ENCODE measurements at places on chromosomes 2 and 18.
A peak's percentile ranks its signal among the peaks of the same experiment; 100 is the strongest.

DNA sequence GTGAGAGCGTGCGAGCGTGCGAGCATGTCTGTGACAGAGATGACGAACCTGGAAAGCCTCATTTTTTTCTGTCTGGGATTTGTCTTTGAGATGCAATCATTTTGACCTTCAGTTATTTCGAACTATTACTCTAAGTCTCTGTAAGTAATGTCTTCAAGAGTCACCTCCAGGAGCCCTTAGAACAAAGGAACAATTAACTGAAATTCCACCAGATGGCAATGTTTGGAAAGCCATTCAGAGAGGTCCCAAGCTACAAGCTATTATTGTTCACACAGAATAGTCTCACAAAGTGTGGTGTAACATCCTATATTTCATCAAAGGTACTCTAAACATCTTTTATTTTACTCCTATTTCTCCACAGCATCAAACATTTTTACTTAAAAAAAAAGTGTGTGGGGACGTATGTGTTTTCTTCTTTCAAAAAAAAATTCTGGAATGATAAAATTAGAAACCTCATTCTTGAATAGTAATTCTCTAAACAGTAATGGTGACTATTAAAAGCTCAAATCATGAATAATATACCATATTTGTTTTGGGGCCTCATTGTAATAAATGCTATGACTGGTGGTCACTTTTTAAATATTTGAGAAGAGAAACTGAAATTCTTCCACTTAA lies 35.1 kb upstream of the MAPRE2 start:
- peak; percentile 71 for DNase-seq

DNA sequence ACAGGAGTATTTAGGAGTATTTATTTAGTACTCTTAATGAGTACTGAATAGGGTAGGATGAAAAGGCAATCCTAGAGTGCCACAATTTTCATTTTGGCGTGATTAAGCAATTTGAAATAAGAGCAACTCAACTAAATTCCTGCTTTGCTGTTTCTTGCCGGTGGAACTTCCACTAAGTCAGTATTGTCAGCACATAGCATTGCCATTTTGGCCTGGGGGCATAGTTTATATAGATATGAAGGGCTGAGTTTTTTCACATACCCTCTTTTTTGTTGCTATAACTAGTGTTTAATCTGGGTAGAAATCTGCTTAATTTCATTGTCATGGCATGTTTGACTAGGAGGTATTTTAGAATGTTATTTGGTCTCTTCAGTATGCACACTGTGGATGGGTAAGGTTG lies 1.9 kb downstream of the GTF2A1L start:
- DNase-seq: no peak

DNA sequence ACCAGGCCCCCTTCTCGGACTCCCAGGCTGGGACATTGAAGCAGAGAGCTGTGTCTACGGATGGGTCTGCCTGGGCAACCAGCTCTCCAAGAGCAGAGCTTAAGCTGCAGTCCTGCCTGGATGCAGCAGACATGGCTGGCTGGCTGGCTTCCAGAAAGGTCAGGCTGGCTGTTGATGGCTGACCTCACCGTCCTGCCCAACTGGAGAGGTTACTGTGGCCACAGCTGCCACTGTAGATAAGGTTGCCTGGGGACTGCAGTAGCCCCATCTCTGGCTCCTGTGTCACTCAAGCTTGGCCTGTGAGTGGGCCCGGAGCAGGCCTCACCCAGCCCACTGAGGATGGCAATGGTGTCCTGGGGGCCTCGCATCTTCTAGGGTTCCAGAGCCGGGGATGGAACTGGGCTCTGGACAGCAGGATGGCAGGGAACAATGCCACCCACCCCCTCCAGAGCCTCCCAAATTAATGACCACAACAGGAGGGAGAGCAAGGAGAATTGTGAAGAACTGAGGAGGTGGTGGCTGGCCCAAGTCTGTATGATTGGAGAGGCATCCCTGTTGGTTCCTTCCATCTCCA lies 37.0 kb upstream of the FOSL2 start:
- no peak for DNase-seq

DNA sequence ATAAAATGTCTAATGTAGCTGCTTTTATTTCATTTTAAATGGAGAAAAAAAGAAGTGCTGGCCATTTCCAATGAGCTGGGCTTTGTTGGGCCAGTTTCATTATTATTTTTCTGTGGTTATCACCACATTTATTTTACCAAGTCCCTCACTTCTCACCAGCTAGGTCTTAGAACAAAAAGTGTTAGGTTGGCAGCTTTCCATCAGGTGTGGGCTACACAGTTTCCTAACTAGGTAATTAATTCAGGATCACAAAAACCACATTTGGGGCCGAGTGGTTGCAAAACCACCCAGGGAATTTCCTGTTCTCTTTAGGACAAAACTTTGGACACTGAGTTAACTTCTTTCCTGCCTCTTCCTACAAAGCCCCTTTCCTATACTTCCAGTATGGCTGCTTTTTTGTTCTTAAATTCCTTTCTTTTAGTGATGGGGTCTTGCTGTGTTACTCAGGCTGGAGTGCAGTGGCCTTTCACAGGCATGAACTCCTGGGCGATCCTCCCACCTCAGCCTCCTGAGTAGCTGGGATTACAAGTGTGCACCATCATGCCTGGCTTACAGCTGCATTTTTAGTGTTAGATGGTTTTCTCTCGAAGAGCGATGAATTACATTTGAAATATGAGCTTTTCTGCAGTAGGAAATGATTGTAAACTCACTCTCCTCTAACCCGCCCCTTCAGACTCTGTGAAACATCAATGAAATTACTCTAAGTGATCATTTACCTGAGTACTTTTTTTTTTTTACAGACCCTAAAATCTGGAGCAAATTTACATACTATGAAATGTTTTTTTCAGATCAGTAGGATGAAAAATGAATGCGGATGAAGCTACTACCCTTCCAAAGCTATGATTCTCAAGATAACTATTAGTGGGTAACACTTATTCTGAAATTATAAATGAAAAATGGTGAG lies 2.6 kb upstream of the ZFP36L2 start:
- DNase-seq: peak; percentile 37

DNA sequence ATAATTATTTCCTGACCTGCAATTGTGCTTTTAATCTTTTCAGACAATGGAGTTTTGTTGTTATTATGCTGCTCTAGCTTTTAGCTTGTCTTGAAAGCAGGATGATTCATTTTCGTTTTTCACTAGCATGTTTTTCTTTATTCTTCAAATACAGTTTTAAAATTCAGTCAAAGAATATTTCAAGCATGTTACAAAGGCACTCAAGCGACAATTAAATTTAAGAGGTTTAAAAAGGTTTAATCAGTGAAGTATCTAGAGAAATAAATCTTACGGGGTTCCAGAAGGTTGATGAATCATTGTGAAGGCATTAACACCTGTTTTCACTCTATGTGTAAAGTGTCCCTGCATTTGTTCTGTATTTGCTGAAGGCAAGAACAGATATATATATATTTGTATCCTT lies 390.7 kb upstream of the TMEFF2 start:
- no peak for DNase-seq

DNA sequence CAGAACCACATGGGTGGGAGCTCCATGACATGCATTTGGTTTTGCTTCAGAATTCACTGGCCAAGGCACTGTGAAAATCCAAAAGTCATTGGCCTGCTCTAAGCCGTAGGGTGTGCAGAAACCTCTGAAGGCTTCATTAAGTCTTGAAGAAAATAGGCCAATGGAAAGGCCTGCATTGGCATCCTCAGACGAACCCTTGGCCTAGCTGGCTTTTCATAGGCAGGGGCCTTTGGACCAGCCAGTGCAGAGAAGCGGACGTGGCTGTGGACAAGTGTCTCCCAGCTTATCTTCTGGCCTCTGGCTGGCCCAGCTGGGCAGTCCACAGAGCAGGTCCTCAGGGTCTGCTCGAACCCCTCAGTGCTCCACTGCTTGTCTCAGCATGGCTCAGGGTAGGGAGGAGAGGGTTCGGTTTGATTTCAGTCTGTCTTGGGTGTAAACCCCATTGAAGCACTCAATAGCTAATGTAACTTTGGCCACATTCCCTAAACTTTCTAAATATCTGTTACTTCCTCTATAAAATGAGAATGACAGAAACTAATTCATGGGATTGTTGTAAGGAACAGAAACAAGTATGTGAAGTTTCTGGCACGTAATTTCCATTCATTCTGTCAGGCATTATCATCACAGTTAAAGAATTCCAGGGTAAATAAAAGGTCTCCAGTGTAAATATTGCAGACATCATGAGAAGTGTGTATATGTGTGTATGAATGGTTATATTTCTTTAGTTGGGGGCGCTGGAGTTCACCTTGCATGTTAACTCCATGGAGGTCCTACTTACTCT lies 125.5 kb downstream of the TFCP2L1 start:
- no peak for DNase-seq

GRCh38 chr2:10599089-10599488 lies 90.7 kb downstream of the NOL10 start:
- DNase-seq: no peak

DNA sequence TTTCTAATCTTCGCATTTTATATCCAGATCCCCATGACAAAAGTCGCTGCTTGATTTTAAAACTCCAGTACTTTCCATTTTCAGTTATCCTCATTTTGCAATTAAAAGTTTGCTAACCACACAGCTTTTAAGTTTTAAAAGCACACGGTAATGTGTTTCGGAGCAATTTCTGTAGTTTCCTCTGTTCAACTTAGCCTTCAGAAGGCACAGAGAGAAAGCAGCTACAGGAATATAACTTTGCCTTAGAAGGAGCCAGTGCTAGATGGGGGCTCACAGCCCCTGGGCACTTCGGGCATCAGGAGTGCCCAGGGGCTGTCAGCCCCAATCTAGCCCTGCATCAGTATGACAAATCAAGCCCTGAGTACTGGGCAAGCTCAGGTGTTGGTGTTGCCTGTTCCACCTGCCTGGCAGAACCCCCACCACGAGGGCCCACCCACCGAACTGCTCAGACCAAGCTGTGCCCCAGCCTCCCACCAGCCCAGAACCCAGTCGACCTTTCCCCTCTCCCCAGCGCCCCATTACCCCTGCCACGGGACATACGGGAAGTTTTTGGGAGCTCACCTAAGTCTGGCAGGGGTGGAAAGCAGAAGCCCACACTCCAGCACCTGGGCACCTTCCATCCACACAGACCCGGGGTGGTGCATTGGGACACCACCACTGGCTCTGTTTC lies 47.3 kb downstream of the TRABD2A start:
- no peak for DNase-seq

DNA sequence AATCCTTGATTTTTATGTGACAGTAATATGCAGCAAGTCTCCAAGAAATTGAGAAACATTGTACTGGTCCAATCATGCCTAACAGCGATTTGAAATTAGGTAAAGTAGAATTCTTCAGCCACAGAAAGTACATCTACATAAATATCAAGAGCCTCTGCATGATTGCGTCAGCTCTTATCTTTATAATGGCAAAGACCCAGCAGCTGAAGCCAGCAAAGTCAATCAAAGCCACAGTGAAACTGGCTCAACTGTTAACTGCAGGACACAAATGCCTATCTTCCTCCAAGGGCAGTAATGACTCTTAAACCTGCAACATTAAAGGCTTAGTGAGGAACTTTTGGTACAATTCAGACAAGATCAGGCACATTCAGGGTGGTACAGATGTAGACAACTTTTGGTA lies 102.5 kb downstream of the BARD1 start:
- peak; percentile 1 for DNase-seq

DNA sequence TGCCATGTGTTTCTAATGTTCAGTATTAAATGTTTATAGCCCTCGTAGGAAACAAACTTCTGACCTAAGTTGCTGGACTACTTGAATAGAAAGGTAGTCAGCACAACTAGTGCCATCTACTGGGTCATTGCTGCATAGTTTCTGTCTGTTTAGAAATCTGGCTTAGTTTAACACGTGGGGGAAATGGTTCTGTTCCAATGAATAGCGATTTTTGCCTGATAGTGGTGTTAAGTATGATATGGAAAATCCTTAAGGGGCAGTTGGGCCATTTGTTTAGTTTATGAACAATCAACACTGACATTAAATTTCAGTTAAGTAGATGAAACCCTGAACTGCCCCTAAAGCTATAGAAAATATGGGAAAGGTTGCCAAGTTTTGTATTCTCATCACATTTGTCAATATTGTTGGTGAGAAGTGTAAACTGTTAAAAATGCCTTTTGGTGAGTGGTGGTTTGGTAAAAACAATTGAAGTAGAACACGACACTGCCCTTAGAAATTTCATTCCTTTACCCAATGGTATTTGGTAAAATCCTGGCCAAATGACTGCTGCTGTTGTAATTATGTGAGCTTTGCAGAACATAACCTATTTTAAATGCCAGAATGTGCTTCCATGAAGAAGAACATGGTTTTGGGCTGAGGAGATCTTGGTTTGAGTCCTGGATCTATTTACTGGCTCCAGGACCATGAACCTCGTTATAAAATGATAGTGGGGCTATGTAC lies 13.2 kb downstream of the NABP1 start:
- DNase-seq: peak; percentile 85

DNA sequence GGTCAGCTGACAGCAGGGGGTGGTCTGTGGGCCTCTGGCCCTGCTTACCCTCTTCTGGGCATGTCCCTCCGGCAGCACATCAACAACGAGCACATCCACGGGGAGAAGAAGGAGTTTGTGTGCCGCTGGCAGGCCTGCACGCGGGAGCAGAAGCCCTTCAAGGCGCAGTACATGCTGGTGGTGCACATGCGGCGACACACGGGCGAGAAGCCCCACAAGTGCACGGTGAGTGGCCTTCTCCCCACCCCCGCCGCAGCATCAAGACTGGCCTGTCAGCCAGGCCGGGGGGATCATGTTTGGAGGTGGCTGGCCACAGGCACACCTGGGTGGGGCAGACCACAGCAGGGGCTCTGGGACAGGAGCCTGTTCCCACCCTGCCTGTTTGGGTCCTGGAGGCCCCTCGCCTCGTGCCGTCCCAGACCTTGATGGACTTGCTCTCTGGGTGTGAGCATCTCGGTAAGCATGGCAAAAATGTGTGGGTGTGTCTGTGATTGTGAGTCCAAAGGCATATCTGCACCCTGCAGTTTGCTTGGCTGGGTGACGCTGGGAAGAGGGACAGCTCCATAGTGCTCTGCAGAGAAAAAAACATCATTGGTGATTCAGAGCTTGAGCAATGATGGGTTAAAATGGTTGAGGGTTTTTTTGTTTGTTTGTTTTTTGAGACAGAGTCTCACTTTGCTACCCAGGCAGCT lies 242.8 kb downstream of the GLI2 start:
- DNase-seq: no peak

DNA sequence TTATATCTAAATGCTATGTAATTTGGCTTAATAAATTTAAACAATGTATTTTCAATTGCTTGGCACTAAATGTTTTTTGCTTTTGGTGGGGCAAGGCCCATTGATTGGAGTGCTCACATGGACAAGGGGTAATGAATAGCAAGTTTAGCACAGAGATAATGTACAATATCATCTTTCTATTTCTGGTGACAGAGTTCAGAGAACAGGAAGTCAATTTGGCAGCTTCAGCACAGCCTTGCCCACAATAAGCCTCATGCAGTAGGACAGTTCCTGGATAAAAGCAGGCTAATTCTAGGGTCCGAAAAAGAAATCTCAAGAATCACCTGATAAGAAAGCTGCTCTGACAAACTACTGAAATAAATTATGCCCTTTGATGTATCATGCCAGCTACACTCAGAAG lies 443.9 kb upstream of the FSHR start:
- DNase-seq: no peak

- DNase-seq: no peak
These were observed 163.8 kb downstream of the EXOC6B start for GRCh38 chr2:72661985-72662384.

GRCh38 chr2:19617257-19617848 lies 258.9 kb upstream of the OSR1 start:
- DNase-seq: no peak

- no peak for DNase-seq
These were observed 83.0 kb downstream of the NEB start for GRCh38 chr2:151651274-151651673.
